Right lobe of liver (tissue), 6 donors: ENCODE measurements at places on chromosomes 1 and 21. TPM values are rescaled to one million over a fixed set of nuclear protein-coding genes. Genes with fewer than 3 reads are reported as not detected.

Gene PCP4L1
- 2.9 TPM for total RNA-seq

Gene MTARC1
- total RNA-seq = 83.6 TPM

GRCh38 chr1:22176258-22176657, 33.4 kb upstream of the WNT4 start:
- no peak for DNase-seq

DNA sequence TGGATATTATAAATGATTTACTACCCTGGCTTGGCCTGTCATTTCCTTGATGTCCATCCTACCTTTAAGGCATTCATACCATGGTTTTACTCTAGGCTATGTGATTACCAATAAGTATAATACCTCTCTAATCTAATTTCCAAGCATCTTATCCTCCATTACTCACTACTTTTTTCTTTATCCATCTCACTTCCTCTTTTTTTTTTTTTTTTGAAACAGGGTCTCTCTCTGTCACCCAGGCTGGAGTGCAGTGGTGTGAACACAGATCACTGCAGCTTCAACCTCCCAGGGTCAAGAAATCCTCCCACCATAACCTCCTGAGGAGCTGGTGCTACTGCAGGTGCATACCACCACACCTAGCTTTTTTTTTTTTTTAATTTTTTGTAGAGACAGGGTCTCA, 39.9 kb downstream of the INKA2 start:
- DNase-seq = no peak

Gene SPRR3
- total RNA-seq = not detected

- DNase-seq = peak; percentile 57
Measured at GRCh38 chr1:39609618-39610331, 29.7 kb downstream of the HEYL start.

- no peak for DNase-seq
Measured at GRCh38 chr1:213876531-213876930, 111.2 kb upstream of the PROX1 start.

- DNase-seq = no peak
Measured at GRCh38 chr1:226066415-226067078, 4.0 kb downstream of the H3-3A start.

Gene LAMB3
- 5.0 TPM for total RNA-seq

DNA sequence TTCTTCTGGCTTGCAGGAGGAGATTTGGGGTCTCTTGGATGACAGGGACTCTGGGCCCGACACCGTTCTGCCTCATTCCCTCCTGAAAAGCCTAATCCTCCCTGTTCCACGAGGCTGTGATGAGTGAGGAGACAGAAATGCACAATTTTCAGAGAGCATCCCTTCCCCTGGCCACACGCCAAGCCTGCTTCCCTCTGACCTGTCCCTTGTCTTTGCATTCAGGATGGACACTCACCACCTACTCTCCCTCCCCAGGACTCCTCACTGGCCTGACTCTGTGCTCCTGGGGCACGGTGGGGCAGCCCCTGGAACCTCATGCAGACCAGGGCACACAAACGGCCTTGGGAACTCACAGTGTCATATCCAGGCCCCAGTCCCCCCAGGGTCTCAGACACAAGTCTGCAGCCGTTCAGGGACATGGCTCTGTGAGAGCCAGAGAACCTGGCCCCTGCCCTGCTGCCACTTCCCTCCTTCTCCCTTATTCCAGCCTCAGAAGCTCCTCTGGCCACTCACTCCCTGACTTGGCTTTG, 3.5 kb upstream of the PRAMEF12 start:
- no peak for DNase-seq

DNA sequence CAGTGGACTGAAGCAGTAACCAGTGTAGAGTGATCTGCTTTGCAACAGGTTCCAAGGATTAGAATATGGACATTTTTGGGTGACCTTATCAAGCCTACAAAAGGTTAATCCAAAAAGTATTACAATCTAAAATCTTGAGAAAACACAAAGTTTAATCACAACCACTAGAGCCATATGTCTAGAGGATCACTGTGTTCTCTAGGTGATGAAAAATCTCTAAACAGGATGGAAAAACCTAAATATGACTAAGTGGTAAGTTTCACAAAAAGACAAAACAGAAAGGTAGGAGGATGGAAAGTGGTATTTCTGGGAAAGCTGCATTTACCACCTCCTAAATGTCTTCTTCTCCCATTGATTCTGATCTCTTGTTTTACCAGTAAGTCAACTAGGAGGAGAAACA, 411.1 kb upstream of the CXADR start:
- no peak for DNase-seq

DNA sequence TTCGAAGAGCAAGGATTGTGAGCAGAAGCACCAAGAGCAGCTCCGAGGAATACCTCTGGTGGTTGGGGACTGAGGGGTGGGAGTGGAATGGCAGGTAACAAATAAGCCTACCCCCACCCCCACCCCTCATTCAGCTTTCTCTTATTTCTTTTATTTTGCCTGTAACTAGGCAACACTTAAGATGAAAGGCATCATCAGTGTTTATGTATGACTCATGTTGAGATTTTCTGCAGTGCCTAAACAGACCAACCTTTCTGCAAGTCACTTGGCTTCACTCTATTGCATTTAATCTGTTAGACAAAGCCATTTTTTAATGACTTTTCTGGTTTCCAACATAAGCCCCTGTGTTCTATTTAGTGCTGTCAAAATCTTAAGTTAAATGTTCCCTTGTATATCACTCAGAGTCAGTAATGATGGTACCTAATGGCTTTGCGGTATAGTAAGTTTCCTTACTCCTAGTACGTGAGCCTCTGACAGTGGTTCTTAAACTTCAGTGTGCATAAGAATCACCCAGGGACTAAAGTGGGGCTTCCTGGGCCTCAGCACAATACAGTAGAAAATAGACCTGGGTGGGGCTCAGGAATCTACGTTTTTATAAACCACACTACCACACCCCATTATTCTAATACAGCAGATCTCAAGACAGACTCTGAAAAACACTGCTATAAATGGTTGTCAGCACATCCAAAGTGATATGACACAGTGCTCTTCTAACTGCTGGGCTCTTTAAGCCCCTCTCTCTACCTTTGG, 19.9 kb downstream of the CASQ2 start:
- DNase-seq = no peak

Gene CEP170
- 14.1 TPM for total RNA-seq

- DNase-seq = no peak
Measured at GRCh38 chr1:203099805-203100515, 14.1 kb upstream of the MYOG start.

DNA sequence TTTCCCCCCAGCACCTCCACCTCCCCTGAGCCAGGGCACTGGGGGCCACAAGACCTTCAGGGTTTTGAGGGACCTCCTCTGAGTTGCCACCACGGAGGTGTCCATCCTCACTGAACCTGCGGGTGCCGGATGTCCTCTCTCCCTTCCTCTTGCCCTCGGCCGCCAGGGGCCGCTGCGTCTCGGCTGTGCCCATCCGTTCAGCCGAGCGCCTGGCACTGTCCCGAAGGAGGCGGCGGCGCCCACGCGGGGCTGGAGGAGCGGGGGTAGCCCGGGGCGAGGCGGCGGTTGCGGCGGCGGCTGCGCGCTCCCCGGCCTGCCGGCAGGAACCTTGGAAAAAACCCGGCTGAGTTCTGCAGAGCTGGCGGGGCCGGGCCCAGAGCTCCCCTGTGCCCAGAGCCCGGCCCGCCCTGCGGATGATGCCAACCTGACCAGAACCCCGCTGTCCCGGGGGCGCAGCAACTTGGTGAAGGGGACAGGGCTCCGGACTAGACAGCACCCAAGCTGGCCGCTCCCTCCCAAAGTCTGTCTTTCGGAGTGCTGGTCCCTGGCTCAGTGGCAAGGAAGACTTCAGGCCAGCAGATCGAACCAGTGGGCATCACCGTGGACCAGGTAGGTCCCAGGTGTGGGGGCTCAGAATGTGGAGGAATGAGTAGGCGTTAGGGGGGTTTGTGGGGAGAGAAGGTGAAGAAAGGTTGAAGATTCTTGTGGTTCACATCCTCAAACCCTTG, 3.7 kb upstream of the PPM1J start:
- DNase-seq = peak; percentile 86

Gene TINAGL1
- total RNA-seq = 10.1 TPM

Gene PHTF1
- total RNA-seq = 8.7 TPM

GRCh38 chr1:244918421-244919319, 54.3 kb upstream of the HNRNPU start:
- DNase-seq = peak; percentile 32

GRCh38 chr1:19650416-19651140, 6.5 kb downstream of the NBL1 start:
- no peak for DNase-seq

DNA sequence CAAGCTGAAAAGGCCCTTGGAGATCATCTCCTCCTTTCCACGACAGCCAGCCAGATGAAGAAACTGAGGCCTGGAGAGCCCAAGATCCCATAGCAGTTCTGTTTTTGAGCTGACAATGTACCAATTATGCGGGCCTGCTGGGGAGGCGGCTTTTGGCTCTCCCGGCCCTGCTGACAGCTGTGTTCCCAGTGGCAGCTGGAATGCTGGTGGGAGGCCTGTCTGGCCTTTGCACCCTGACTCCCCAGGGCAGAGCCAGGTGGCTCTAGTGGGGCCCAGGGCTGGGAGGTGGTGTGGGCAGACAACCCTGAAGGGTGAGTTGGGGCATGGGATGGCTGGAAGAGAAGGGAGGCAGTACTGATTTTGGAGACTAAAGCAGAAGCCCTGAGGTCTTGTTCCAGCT, 30.7 kb upstream of the WASF2 start:
- no peak for DNase-seq

Gene FAM72B
- not detected for total RNA-seq

GRCh38 chr1:55879346-55879745, 664.2 kb upstream of the USP24 start:
- no peak for DNase-seq

GRCh38 chr1:236090741-236091147, 25.9 kb upstream of the NID1 start:
- DNase-seq = no peak

Gene KLHDC9
- 1.4 TPM for total RNA-seq

DNA sequence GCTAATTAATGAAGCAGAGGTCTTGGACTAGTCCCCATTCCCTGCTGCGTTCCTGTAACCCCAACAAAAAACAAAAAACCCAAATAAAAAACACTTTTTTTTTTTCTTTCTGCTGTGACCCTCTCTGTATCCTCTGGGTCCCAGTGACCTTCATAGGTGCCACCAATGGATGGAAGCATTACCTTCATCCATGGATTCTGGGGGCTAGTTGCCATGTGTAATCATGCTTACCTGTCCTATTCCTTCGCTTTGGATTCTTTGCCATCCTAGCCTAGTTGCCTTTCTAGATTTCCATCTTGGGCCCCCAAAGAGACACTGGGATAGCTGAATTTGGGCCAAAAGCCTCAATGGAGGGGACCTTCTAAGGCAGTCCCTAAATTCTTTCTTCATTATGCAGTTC, 1208.7 kb downstream of the BRINP3 start:
- DNase-seq = no peak

Gene TSPAN2
- 0.35 TPM for total RNA-seq

GRCh38 chr21:16125274-16125673, 395.5 kb downstream of the USP25 start:
- no peak for DNase-seq

- DNase-seq = no peak
Measured at GRCh38 chr1:49351768-49352167, 575.1 kb upstream of the BEND5 start.

DNA sequence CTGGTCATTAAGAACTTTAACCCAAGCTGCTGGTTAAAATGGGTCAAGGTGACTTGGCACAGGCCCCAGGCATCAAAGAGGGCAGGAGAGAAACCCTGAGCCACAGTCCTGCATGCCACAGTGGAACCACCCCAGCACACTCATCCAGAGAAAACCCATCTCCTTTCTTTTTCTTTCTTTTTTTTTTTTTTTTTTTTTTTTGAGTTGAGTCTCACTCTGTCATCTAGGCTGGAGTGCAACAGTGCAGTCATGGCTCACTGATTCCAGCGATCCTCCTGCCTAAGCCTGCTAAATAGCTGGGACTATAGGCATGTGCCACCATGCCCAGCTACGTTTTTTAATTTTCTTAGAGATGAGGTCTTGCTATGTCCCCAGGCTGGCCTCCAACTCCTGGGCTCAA, 109.2 kb upstream of the RAB4A start:
- DNase-seq = peak; percentile 59

- peak; percentile 51 for DNase-seq
Measured at GRCh38 chr1:203629507-203630082, 3.0 kb downstream of the ATP2B4 start.

Gene MSH4
- total RNA-seq = 0.05 TPM

DNA sequence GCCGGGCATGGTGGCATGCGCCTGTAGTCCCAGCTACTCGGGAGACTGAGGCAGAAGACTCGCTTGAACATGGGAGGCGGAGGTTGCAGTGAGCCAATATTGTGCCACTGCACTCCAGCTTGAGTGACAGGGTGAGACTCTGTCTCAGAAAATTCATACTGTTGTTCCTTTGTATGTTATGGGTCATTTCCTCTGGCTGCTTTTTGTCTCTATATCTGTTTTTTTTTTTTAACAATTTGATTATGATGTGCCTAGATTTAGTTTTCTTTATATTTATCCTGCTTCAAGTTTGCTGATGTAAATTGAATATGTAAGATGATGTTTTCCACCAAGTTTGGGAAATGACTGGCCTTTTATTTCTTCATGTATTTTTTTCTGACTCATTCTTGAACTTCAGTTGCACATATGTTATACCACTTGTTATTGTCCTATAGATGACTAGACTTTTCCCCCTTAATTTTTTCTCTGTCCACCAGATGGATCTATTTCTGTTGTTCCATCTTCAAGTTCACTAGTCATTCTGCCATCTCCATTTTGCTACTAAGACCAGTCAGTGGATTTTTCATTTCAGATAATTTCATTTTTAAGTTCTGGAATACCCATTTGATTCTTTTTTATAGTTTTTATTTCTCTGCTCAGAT, 173.5 kb downstream of the GALNT2 start:
- DNase-seq = no peak

Gene HES5
- not detected for total RNA-seq

GRCh38 chr1:206687915-206688442, 3.3 kb downstream of the MAPKAPK2 start:
- no peak for DNase-seq

Gene ZNF648
- total RNA-seq = 0.62 TPM

Gene TTC22
- 8.9 TPM for total RNA-seq

Gene PEAR1
- 2.4 TPM for total RNA-seq

Gene TMEM82
- 17.5 TPM for total RNA-seq

GRCh38 chr1:62746086-62746808, 37.7 kb upstream of the ATG4C start:
- DNase-seq = no peak
